ENCODE measurements at places on chromosomes 7 and 10.

- DNase-seq: no peak
Measured at GRCh38 chr7:45969940-45970339, 48.9 kb upstream of the IGFBP3 start.

DNA sequence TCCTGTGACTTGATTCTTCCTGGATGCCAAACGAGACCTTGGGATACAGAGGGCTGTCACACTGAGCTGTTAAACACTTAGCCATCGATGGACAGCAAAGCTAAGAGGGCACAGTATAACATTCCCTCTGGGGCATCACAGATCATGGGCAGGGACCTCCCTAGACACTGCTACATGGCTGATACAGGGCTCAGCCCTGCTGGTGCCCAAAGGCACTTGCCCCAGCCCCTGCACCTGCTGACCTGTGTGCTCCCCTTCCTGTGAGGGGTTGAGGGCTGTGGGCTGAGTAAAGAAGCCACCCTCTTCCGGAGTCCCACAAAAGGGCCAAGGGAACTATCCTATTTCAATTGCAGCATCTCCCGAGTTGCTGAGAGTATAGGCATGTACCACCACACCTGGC lies 337.9 kb downstream of the EXOC4 start:
- no peak for DNase-seq

GRCh38 chr7:129438839-129439651 lies 4.8 kb downstream of the STRIP2 start:
- no peak for DNase-seq

- peak; percentile 56 for DNase-seq
Measured at GRCh38 chr10:35336921-35337823, 863 bp downstream of the CCNY start.

GRCh38 chr7:111685349-111685748 lies 123.1 kb upstream of the IMMP2L start:
- no peak for DNase-seq

- no peak for DNase-seq
Measured at GRCh38 chr7:127366680-127367079, 25.8 kb downstream of the ZNF800 start.

GRCh38 chr10:45023426-45023825 lies 22.7 kb downstream of the ZNF22 start:
- DNase-seq: no peak

DNA sequence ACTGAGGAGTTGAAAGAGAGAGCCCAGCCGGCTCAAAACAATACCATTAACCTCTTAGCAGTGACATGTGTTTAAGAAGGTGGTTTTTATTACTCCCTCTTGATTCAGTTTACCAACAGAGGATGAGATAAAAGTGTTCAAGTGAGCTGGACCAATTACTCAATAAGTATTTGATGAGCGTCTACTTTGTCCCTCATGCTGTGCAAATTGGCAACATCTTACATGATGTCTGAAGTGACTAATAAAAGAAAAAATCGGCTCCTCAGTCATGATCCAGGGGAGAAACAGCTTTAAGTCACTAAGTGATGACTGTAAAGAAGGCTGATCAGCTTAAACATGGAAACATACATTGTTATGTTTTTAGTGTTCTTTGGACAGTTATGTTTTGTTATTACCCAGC lies 7.8 kb downstream of the WNT16 start:
- DNase-seq: no peak

Measured in NCI-H146 (cell line).